ENCODE measurements at places on chromosomes 2 and 18.

- DNase-seq, result no peak
These were observed 63.5 kb upstream of the CTLA4 start for GRCh38 chr2:203804070-203804469.

- no peak for DNase-seq
These were observed 638.0 kb upstream of the ZEB2 start for GRCh38 chr2:145157741-145158591.

- no peak for DNase-seq
These were observed 65.3 kb downstream of the BIRC6 start for GRCh38 chr2:32422133-32422532.

- no peak for DNase-seq
These were observed 36.7 kb downstream of the TET3 start for GRCh38 chr2:74021407-74021755.

DNA sequence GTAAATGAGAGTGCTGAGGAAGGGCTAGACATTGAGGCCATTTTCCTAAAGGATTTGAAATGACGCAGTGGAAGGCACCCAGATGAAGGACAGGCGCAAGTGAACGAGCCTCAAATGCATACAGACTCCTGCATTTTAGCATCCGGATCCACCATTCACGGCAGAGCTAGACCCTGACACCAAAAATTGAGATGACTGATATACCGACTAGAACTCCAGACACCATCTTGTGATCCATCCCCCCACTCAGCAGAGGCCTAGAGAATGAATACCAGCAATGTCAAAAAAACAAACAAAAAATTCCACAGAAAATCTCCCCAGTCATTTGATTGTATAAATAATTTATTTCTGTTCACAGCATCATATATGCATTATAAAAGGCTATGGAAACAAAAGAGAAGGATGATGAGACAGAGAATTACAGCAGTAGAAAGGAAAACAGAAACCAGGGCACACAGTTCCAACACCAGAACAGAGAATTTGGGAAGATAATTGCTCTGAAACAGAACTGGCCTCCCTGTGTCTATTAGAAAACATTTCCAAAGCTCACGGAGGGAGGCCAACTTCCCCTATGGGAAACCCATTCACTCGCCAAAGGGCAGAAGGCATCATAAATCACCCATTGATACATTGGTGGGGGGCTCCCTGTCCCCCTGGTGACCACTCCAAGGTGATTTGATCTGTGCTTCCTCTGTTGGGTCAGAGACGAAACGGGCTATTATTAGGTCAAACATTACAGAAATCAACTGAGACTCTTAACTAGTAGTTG lies 4.0 kb downstream of the ARL4C start:
- DNase-seq, result no peak

DNA sequence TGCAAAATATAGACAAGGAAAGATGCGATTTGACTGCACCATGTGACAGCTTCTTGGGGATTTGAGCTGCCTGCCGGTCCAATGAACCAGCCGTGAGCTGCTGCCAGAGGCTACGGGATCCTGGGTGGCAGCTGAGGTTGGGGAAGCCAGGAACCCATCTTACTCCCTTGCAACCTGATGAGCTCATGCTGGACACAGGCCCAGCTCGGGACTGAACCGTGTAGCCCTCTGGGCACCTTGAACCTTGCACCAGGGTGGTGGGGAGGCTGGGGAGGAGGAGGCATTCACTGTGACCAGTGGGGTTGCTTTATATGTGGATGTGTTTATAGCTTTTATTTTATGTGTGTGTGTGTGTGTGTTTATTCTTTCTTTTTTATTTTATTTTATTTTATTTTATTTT lies 9.1 kb downstream of the ALPI start:
- DNase-seq, result no peak

DNA sequence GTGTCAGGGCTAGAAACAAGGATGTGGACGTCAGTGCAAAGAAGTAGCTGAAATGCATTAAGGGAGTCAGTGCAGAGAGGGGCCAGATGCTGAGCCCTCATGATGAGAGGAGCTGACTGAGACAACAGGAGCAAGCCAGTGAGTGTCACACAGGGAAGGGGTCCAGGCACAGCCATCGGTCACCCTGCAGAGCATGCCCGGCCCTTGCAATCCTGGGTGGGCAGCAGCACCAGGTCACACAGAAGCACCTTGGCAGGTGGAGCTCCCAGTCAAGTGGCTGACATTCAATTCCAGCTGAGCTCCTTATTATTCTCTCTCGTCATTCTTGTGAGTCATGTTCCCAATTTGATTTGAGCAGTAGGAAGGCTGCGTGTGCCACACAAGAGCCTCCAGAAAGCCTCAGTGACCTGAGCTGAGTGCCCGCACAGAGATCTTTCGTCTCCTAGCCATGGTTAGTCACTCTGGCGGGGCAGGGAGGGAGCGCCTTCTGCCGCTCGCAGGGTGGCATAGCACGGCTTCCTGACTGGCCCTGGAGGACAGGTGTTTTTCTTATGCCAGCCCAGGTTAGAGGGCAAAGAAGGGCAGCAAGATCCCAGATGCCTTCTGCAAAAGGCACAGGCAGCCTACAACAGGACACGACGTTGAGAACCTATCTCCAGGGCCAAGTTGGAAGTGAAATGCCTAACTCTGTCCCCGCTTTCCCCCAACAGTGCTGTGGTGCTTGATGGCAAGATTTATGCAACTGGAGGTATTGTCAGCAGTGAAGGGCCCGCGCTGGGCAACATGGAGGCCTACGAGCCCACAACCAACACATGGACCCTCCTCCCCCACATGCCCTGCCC lies 220.9 kb downstream of the ATAD2B start:
- DNase-seq, result no peak

GRCh38 chr18:24432618-24433017 lies 6.1 kb downstream of the IMPACT start:
- DNase-seq, result no peak

GRCh38 chr2:66714610-66715009 lies 279.7 kb downstream of the MEIS1 start:
- no peak for DNase-seq

Data from stimulated activated CD4-positive, alpha-beta T cell treated with anti-CD3 and anti-CD28 coated beads, Interleukin-15, amount 100 ng/mL, for 1 hour (primary cell).